Heart right ventricle (tissue), 16 donors: ENCODE measurements at places on chromosomes 16 and 17. TPM values are rescaled to one million over a fixed set of nuclear protein-coding genes. Genes with fewer than 3 reads are reported as not detected.
A peak's percentile ranks its signal among the peaks of the same experiment; 100 is the strongest.

DNA sequence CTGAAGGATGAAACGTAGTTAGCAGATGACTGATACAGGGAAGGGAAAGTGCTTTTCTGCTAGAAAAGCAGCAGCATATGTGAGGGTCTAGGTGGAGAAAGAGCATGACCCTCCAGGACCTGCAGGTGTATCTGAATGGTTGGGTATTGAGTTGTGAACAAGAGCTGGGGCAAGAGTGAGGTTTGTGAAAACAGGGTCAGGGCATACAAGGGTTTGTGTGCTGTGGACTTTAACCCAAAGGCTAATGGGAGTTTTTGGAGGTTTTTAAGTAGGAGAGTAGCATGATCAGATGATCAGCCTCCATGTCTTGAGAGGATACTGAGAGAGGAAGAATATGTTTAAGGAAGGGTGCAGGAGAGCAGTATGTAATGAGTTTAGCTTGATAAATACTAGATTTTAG is 6.1 kb upstream of the CMTM1 start:
- no peak for DNase-seq

- no peak for DNase-seq
These were observed 667 bp downstream of the PSMD3 start for GRCh38 chr17:39981207-39981741.

DNA sequence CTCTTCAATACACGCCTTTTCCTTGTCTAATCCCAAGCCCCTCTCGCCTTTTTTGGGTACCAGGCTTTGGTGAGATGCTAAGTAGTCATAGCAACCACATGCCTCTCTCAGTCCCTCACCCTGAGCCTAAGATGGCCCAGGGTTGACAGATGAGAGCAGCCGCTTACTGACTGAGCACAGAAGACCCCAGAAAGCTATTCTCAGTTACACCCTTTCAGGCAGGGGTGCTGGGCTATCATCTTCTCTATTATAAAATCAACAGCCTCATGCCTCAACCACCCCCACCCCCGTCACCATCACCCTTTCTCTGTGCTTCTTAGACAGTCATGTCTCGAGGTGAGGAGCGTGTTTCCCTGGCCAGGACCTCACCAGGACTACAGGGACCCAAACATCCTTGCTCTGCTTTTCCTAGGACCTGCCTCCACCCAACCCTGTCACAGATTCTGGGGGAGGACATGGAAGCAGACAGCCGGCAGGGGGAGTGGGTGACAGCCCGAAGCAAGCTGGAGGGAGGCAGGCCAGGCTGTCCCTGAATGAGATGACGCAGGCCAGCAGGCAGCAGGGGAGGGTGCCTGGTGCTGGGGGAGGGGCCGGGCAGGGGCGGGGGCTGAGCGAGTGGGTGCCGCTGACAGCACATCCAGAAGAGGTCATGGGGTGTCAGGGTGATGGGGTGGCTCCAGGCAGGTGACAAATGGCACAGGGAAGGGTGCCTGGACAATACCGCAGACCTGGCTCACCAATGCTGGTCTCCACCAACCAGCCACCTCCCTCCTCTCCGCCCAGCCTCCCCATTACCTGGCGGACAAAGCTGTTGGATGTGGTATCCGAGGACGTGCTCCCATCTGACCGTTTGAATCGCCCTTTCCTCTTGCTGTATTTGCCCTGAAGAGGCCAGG is 3.1 kb downstream of the CACNB1 start:
- DNase-seq, result peak; percentile 71

- DNase-seq, result no peak
These were observed 23.4 kb downstream of the AXIN2 start for GRCh38 chr17:65537845-65538674.

DNA sequence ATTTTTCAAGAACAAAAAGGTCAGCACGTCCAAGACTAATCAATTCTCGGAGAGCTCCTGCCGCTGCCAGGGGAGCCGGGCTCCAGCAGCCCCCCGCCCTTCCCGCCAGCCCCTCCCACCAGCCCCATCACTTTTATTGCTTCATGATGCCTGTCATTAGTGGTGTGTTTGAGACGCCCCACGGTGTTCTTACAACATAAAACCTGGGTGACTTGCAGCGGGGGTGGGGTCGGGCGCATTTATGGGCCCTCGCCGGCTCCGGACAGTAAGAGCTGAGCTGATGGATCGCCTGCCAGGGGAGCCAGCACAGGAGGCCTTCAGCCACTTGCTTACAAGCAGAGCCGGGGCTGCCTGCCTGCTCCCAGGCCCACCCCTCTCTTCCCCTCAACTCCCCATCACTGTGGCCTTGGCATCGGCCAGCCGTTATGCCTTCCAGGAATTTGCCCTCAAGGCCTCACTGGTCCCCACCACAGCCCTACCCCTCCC is 82.9 kb upstream of the CBX4 start:
- no peak for DNase-seq

DNA sequence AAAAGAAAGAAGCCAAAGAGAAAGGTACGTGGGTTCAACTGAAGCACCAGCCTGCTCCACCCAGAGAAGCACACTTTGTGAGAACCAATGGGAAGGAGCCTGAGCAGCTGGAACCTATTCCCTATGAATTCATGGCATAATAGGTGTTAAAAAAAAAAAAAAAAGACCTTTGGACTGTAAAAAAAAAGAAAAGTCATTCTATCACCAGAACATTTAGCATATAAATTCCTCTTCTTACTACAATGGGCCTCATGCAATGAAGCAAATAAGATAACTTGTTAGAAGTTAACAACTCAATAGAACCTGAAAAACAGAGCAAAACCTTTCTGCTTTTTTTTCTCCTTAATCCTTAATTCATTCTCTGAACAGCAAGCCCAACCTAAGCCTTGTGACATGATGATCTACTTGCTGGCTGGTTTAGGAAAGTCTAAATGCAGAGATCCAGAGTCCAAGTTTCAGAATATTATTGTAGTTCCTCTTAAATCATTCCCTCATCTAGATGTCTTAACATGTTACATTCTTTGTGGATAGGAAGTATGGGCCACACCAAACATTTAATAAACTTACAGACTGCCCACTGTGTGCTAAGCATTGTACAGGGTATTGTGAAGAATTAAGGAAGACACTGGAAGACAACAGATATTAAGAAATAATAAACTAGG is 45.4 kb downstream of the BRCA1 start:
- DNase-seq, result no peak

GRCh38 chr17:40069751-40070708 is 7.3 kb downstream of the THRA start:
- DNase-seq, result peak; percentile 69

- DNase-seq, result no peak
These were observed 17.7 kb downstream of the TAOK1 start for GRCh38 chr17:29407856-29408255.

DNA sequence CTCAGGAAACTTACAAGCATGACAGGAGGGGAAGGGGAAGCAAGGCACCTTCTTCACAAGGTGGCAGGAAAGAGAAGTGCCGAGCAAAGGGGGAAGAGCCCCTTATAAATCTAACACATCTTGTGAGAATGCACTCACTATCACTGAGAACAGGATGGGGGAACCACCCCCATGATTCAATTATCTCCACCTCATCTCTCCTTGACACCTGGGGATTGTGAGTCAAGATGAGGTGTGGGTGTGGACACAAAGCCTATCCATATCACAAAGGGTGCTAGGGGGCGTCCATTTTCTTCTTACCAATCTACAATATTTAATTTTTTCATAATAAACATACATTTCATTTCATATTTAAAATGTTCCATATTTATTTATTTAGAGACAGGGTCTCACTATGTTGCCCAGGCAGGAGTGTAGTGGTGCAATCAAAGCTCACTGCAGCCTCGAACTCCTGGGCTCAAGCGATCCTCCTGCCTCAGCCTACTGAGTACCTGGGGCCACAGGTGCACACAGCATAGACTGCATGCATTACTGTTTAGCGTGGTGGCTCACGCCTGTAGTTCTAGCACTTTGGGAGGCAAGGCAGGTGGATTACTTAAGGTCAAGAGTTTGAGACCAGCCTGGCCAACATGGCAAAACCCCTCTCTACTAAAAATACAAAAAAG is 26.5 kb upstream of the FAAP100 start:
- DNase-seq, result no peak

DNA sequence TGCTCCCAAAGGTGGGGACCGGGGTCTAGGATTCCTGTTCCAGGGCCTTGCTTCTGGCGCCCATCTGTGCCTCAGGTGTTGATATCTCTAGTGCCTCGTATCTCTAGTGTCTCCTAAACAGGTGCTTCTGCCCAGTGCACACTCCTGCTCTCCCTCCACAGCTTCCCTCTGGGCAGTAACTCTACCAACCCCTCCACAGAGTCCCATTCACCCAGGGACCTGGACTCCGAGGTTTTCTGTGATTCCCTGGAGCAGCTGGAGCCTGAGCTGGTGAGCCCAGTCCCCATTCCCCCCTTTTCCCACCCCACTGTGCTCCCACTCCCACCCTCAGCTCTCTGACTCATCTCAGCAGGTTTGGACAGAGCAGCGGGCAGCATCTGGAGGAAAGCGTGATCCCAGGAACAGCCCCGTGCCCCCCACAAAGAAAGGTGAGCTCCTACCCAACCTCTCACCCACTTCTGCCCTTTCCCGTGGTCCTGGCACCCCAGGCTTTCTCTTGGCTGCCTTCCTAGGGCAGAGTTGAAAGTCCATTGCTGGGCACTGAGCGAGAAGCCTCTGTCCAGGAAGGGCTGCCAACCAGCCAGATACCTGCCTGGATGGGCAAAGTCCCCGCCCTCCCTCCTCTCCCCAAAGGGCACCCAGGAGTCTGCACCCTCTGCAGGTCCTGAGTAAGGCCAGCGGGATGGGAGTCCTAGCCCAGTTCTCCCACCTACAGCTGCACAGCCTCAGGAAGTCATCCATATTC is 2.2 kb downstream of the ACBD4 start:
- no peak for DNase-seq

GRCh38 chr17:1009229-1010085 is 12.5 kb downstream of the TIMM22 start:
- DNase-seq, result no peak

GRCh38 chr17:34301986-34302385 is 16.4 kb downstream of the CCL11 start:
- no peak for DNase-seq

DNA sequence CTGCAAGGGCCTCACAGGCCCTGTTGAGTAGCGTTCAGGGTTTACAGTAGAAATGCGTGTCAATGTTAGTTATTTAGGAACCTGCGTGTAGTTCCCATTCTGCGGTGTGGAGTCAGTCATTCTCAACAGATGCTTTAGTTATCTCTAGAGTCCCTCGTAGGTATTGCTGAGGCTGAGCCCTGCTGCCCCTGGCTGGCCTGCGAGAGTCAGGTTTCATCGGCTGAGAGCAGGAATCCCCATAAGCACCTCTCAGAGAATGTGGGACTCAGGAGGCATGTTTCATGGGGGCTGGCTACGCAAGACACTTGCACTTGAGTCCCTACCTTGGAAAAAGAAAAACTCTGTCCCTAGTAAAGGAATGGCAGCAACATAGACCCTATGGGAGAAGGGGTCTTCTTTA is 347.5 kb upstream of the ASIC2 start:
- DNase-seq, result no peak

COX4I1 gene
- 2,661 TPM for polyA plus RNA-seq

SOST gene
- polyA plus RNA-seq, result not detected

SRCAP gene
- polyA plus RNA-seq, result 2.6 TPM

ZNF778 gene
- polyA plus RNA-seq, result 1.8 TPM

CWC25 gene
- polyA plus RNA-seq, result 22.6 TPM

FA2H gene
- 0.04 TPM for polyA plus RNA-seq
